ENCODE measurements at places on chromosomes 2 and 18.

DNA sequence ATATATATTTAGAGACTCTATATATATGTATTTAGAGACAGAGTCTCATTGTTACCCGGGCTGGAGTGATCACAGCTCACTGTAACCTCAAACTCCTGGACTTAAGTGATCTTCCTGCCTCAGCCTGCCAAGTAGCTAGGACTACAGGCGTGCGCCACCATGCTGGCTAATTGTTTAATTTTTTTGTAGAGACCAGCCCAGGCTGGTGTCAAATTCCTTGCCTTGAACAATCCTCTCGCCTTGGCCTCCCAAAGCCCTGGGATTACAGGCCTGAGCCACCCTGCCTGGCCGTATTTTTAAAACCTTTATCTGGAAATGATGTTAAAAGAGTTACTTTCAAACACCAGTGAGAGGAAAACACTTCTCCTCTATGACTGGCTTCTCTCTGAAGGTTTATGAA is 30.9 kb upstream of the PGAP1 start:
- no peak for DNase-seq

DNA sequence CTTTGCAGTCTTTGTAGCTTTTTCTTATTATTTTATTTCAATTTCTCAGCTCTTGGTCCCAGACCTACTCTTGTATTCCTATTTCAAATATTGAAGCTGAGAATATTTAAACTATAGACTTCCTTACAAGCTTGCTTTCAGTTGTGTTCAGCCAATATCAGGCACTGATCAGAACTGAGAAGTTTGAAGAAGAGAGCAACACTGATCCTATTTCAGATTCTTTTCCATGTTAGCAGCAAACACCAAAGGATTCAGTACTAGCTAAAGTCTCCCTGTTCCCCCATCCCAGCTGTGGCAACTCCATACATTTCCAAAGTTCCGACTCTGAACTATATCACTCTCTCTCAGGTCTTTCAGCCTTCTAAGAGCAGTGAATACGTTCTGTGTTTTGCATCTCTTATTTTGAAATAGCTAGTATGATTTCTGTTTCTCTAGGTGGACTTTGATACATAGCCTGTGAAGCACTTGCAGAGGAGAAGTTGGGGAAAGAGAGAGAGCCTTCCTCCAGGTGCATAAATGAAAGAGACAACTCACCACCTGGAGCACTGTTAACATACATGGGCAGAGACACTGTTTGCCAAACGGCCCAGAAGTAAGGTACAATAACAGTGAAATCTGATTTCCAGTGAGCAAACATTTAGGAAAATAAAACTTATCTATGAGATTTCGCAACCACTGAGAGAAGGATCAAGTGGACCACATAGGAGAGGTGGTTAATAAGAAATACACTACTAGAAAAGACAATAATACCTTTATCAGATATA is 135.0 kb upstream of the ZNF804A start:
- DNase-seq, result no peak

DNA sequence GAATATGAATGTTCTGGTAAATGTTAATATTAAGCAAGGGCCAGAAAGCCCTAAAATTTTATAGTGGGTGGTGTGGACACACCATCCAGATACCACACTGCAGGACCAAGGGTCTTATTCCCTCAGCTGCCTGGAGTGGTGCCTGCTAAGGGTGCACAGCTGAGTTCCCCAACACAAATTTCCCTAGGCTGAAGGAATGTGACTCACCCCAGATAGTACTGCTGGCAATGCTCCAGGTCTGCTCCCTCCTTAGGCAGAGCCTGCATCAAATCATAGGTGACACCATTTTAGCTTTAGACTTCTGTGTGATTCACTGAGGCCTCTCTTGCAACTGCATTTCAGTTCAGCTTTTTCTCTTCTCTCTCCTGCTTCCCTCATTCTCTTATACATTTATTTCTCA is 321.1 kb downstream of the SATB2 start:
- DNase-seq, result no peak

DNA sequence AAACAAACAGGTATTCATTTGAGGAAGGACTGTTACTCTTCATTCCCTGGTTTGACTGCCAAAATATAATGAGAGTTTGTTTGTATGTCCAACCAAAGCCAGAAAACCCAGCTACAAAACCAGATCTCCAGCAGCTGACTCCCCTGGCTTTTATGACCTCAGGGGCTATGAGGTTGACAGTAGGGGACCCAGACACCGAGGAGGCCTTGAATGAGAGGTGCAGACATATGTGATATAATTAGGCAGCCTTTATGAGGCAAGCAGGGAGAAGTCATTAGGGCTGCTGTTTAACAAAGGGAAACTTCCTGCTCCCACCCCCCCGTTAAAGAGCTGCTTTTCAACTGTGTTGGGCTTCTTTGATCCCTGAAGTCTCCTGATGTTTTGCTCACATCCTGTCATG is 236.7 kb downstream of the SLC4A3 start:
- DNase-seq, result no peak

DNA sequence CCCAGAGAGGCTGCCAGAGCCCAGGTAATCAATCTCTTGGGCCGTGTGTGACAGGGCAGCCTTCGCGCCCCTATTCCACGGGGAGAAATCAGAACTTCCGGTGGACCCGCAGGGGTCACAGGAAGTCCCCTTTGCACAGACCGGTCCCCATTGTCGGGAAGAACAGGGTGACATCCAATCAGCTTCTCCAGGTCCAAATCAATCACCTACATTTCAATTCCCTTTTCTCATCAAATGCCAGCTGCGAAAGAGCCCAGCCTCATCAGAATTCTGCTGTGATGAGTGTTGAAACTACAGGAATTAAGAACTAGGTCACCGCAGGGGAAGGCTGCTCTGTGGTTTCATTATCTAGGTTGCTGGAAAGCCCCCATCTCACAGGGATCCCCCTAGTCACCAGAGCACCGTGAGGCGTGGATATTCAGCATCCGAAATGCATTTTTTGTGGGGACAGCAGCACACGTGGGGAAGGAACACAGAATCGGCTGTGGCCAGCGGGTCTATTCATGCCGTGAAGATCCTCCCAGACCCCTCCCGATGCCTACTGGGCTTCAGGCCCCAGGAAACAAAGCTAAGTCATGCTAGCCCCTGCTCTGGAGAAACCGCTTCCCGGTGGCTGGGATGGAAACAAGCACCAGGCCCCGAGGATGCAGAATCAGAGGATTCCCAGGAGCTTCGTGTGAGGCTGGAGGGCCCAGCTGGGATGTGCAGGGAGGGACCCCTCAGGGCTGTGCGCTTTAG is 193.7 kb upstream of the ID2 start:
- DNase-seq, result peak; percentile 47

- DNase-seq, result no peak
These were observed 1076.3 kb downstream of the RPIA start for GRCh38 chr2:89767572-89768435.

GRCh38 chr2:222982010-222982908 is 69.7 kb upstream of the KCNE4 start:
- DNase-seq, result no peak

- no peak for DNase-seq
These were observed 94.7 kb upstream of the CDC42EP3 start for GRCh38 chr2:37766106-37766505.

DNA sequence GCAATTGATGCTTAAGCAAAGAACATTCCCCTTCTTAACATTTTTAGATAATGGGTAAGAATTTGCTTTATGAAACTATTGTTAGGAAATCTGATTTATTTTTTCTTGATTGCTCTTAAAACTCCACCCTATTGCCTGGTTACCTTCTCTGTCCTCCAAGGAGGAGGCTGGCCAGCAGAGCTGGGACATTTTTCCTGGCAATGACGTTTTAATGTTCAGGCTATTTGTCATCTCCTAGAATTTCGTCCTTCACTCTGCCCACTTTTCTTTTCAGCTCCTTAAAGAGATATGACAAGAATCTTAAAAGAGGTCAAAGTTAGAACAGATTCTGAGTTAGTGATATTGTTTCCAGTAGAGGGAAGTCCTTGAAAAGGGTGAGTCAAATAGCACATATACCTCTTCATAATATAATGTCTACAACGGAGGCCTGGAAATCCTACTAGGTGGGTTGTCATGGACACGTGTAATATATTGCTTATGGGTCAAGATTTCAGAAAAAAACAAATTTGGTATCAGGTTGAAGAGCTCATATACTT is 141.0 kb downstream of the CMPK2 start:
- no peak for DNase-seq

DNA sequence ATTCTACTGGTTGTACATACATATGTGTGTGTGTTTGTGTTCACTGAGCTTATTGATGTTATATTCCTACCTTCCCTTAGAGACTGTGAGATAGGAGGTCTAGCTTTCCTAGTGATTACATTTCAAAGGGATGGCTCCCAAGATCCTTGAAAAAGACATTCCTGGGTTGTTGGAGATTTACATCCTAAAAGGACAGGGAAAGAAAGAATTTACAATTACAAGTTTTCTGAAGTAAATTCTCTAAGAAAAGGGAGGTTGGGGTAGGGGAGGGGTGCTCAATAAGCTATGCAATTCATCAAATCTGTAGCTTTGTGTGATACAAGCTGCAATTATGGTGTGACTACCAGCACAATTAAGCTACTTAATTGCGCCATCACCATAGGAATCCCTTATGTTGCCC is 284.3 kb downstream of the NUP35 start:
- no peak for DNase-seq

GRCh38 chr2:72204156-72204785 is 56.6 kb upstream of the CYP26B1 start:
- DNase-seq, result no peak

- DNase-seq, result no peak
These were observed 20.6 kb upstream of the HAAO start for GRCh38 chr2:42812899-42813479.

- no peak for DNase-seq
These were observed 11.9 kb downstream of the GPN1 start for GRCh38 chr2:27640722-27641245.

GRCh38 chr2:142874293-142874814 is 3.1 kb upstream of the KYNU start:
- no peak for DNase-seq

- DNase-seq, result no peak
These were observed 463.3 kb downstream of the STK39 start for GRCh38 chr2:167784084-167784425.

DNA sequence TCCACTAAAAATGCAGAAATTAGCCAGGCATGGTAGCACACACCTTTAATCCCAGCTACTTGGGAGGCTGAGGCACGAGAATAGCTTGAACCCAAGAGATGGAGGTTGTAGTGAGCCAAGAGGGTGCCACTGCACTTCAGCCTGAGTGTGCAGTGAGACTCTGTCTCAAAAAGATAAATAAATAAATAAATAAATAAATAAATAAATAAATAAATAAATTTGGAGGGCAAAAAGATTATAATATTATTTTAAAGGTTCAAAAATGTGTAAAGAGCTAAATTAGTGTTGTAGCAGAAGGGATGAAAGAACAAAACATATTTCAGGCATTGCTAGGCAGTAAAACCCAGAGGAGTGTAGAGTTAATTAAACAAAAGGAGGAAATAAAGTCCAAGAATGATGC is 1136.4 kb upstream of the CDH2 start:
- no peak for DNase-seq

DNA sequence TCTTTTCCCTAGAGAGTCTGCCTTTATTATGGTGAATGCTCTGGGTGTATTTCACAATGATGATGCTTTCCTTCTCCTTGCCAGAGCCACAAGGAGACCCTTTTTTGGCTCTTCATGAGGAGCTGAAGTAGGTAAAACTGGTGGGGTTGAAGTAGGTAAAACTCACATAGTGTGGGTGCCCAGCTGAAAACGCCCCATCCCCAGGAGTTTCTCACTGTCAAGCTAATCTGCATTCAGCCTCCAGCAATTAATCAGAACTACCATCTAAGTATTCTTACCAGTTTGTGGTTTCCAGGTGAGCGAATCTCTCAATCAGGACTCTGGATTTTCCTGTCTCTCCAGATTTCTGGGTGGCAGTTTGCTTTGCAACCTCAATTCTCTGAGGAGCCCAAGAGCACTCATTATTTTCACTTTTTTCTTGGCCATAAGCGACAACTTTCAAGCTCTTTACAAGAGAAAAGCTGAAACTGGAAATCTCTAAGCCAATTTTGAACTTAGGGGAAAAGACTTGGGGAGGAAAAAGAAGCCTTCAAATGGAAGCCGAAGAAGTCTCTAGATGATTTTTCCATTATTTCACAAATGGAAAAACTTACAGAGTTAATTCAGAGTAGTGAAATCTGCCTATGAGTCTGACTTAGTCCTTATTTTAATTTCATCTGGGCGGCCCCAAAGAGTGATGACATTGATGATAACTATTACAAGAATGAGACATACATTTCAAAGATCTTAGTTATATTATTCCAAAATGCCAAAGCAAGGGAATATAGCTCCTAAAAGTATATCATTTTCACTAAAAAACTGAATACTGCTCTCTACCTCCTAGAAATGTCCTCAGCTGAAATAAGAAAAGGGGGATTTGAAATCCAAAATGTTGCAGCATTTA is 121.4 kb upstream of the MAP3K20 start:
- DNase-seq, result no peak

GRCh38 chr2:165016772-165017411 is 61.6 kb upstream of the SLC38A11 start:
- DNase-seq, result no peak

DNA sequence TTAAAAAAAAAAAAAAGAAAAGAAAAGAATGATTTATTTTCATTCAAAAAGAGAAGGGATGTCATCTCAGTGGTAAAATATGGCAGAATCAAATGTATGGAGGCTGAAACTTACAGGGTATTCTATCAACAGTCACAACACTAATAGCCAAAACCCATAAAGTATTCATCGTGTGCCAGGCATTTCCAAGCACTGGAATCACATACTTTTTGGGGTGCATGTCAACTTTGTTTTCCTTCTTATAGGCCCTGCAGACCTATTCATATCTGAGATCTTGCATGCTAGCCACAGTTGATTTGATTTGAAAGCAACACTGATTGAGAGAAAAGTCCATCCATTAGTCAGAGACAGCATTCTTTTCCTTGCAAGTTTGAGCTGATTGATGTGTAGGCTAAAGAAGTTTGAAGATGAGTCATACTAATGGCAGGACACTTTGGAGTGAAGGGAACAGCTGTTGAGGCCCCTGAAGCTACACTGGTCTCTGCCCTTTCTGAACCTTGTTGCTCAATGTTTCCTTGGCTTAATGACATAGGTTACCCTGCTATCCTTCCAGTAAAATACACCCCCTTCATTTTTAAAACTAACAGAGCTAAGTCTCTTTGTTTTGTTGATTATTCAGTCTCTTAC is 22.0 kb downstream of the KATNAL2 start:
- no peak for DNase-seq

DNA sequence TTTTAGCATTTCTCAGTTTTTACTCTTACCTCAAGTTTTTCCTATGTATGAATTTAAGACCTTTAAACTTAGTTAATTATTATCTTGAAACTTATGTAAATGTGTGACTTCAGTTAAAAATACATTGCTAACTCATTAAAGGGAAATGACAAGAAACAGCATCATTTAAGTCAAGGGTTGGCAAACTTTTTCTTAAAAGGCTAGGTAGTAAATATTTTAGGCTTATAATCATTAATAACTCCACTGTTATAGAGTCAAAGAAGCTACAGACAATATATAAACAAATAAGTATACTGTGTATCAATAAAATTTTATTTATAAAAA is 259.7 kb upstream of the RBMS1 start:
- DNase-seq, result no peak

All from stimulated activated CD4-positive, alpha-beta T cell treated with anti-CD3 and anti-CD28 coated beads, Interleukin-12 subunit alpha, Interleukin-12 subunit beta, amount 100 ng/mL, for 48 hours (primary cell).